ENCODE measurements at places on chromosomes 2 and 18.
A peak's percentile ranks its signal among the peaks of the same experiment; 100 is the strongest.

DNA sequence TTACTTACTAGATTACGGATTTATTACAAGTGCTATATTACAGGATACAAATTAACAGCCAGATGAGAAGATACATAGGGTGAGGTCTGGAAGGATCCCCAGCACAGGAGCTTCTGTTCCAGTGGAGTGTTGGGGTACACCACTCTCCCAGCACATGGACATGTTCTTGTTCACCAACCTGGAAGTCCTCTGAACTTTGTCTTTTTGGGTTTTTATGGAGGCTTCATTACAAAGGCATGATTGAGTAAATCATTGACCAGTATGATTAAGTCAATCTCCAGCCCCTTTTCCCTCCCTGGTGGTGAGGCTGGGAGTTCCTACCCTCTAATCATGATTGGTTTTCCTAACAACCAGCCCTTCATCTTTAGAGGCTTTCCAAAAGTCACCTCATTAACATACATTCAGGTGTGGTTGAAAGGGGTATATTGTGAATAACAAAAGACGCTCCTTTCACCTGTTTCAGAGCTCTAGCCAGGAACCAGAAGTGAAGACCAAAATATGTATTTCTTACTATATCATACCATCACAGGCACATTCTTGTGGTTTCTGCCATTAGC lies 38.3 kb downstream of the APLF start:
- no peak for DNase-seq
- no peaks in the 10 kb centered on the region for H3K27me3 ChIP-seq
- H3K4me3 ChIP-seq: no peak overlapping the region
- no peaks in the 10 kb centered on the region for H3K4me1 ChIP-seq

DNA sequence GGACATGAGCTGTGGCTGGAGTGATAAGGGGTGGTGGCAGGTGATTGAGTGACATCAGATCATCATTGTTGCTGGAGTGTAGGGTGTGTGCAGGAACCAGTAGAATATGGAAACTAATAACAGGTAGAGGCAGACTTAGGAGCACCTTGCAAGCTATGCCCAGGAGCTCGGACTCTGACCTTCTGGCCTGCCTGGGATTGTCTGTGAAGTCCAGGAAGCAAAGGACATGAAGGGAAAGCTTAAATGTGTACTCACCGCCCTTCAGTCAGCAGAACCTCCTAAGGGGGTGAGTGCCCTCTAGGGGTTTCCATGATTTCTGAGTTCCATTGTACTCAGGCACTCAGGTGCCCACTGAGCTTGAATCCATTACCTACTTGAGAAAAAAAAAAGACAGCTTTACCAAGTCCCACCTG lies 104.2 kb downstream of the CRIM1 start:
- no peak overlapping the region for H3K27ac ChIP-seq
- H3K36me3 ChIP-seq: peaks cover 28% of the 10 kb centered on the region
- H3K27me3 ChIP-seq: no peaks in the 10 kb centered on the region
- no peak overlapping the region for H3K4me3 ChIP-seq
- H3K4me1 ChIP-seq: peaks cover 9% of the 10 kb centered on the region

DNA sequence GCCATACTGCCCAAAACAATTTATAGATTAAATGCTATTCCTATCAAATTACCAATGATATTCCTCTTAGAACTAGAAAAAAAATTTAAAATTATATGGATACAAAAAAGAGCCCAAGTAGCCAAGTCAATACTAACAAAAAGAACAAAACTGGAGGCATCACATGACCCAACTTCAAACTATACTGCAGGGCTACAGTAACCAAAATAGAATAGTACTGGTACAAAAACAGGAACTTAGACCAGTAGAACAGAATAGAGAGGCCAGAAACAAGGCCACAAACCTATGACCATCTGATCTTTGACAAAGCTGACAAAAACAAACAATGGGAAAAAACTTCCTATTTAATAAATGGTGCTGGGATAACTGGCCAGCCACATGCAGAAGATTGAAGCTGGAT lies 86.1 kb upstream of the KYNU start:
- no peak overlapping the region for H3K27ac ChIP-seq
- no peaks in the 10 kb centered on the region for H3K27me3 ChIP-seq
- no peak for DNase-seq
- H3K4me1 ChIP-seq: no peaks in the 10 kb centered on the region
- no peak overlapping the region for H3K4me3 ChIP-seq

DNA sequence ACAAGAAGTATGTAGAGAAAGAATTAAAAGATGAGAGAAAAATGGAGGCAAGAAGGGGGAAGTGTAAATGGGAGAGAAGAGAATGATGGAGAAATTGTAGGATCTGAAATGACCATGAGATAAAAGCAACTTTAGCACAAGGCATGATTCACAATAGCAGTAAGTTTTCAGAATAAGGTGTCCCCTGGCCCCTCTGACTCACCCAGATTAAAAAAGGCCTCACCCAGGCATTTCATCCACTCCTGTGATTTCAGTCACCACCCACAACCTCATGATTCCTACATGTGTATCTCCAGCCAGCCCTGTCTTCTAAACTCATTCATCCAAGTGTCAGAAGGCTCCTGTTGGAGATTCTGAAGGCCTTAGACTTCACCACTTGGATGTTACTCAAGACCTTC lies 56.6 kb downstream of the SP100 start:
- no peaks in the 10 kb centered on the region for H3K27me3 ChIP-seq
- H3K27ac ChIP-seq: no peak overlapping the region
- H3K4me3 ChIP-seq: no peak overlapping the region
- peaks cover 12% of the 10 kb centered on the region for H3K36me3 ChIP-seq
- DNase-seq: no peak
- no peaks in the 10 kb centered on the region for H3K4me1 ChIP-seq

GRCh38 chr18:44569391-44570055 lies 111.2 kb upstream of the SETBP1 start:
- DNase-seq: no peak
- no peaks in the 10 kb centered on the region for H3K36me3 ChIP-seq
- H3K27me3 ChIP-seq: no peaks in the 10 kb centered on the region
- H3K4me3 ChIP-seq: no peak overlapping the region

GRCh38 chr18:36028859-36029258 lies 38.5 kb downstream of the RPRD1A start:
- peaks cover 34% of the 10 kb centered on the region for H3K36me3 ChIP-seq

DNA sequence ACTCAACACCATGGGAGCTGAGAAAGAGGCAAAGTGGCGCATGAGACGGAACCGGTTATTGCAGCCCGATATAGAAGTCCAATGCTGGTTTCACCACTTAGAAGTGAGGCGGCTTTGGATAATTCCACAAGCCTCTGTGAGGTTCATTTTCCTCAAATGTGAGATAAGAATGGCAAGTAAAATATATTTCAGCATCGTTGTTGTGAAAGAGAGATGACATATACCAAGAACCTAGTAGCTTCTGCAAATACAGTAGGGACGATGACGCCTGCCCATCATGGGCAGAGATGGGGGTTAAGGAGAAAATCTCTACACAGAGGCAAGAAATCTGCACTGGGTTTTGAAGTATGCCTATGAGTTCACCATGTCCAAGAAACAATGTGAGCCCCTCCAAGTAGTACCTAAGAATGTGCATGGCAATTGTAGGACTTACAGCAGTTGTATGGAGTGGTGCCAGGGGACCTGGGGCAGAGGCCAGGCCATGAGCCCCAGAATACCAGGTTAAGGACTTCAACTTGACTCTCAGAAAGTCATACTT lies 352.0 kb downstream of the RNF144A start:
- H3K36me3 ChIP-seq: no peaks in the 10 kb centered on the region
- no peaks in the 10 kb centered on the region for H3K27me3 ChIP-seq
- no peak overlapping the region for H3K27ac ChIP-seq
- no peaks in the 10 kb centered on the region for H3K4me1 ChIP-seq
- no peak overlapping the region for H3K4me3 ChIP-seq

DNA sequence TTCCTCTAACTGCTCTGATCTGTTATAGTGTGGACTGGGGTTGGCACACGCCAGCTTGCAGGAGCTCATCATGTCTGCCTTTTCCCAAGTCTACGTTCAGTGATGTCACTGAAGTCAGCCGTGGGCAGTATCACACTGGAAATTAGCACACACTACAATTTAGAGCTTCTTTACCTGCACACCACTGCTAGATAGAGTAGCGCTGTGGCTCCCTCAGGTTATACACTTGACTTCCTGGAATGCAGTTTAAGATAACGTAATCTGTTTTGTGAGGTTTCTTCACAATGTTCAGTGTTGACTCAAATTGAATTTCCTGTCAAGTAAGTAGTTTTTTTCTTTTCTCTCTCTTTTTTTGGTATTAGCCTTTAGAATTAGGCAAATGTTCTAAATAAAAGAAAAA lies 487.2 kb downstream of the DCDC2C start:
- no peak overlapping the region for H3K4me3 ChIP-seq
- DNase-seq: no peak
- H3K27ac ChIP-seq: no peak overlapping the region
- H3K27me3 ChIP-seq: no peaks in the 10 kb centered on the region

DNA sequence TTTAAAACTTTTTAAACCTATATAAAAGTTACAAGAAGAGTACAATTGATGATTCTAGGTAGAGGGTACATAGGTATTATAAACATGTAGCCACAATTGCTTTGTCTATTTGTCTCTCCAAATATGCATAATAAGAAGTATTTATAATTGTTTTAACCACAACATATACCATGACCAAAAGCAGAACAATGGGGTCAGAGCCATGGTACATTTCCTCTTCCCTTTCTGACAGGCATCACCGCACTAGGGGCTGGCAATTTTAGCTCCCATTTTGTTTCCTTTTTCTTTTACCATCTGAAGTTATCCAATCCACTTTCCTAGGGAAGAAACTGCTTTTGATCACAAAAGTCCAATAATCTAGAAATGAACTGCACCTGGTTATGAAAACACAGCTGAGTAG lies 49.3 kb downstream of the TMX3 start:
- H3K4me3 ChIP-seq: no peak overlapping the region
- no peaks in the 10 kb centered on the region for H3K36me3 ChIP-seq
- no peaks in the 10 kb centered on the region for H3K4me1 ChIP-seq
- DNase-seq: no peak

GRCh38 chr18:79856119-79857007 lies 58.6 kb downstream of the KCNG2 start:
- no peak overlapping the region for H3K4me3 ChIP-seq
- no peak overlapping the region for H3K27ac ChIP-seq
- peak; percentile 46 for DNase-seq
- H3K4me1 ChIP-seq: no peaks in the 10 kb centered on the region

DNA sequence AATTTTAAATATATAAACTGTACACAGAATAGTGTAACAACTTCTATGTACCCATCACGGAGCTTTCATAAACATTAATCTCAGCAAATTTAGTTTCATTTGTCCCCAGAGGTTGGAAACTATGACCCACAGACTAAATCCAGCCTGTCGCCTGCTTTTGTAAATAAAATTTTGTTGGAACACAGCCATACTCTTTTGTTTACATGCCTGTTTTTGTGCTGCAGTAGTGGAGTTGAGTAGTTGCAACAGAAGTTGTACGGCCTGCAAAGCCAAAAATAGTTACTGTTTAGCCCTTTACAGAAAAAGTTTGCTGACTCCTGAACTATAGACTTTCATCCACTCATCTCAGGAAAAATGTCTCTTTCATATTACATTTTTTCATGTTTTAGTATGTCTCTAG lies 39.8 kb downstream of the RBM45 start:
- no peak overlapping the region for H3K27ac ChIP-seq
- H3K27me3 ChIP-seq: no peaks in the 10 kb centered on the region
- H3K4me3 ChIP-seq: no peak overlapping the region
- H3K4me1 ChIP-seq: no peaks in the 10 kb centered on the region
- no peaks in the 10 kb centered on the region for H3K36me3 ChIP-seq
- DNase-seq: no peak

DNA sequence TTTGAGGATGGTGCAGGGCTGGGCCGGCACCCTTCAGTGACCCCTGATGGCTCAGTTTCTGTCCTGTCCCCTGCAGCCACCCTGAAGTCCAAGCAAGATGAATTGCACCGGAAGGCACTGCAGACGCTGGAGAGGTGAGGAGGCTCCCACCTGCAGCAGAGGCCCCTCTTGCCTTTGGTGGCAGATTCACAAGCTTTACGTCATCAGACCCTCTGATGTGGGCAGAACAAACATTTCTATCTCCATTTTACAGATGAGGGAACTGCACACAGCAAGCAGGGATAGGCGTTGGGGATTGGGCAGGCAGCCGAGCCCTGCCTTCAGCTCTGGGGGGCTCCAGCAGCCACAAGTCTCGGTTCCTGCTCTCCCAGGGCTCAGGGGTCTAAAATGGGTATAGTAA lies 107.7 kb upstream of the MCFD2 start:
- no peak for DNase-seq
- H3K27me3 ChIP-seq: no peaks in the 10 kb centered on the region
- no peak overlapping the region for H3K27ac ChIP-seq
- no peak overlapping the region for H3K4me3 ChIP-seq
- H3K36me3 ChIP-seq: peaks cover 13% of the 10 kb centered on the region

DNA sequence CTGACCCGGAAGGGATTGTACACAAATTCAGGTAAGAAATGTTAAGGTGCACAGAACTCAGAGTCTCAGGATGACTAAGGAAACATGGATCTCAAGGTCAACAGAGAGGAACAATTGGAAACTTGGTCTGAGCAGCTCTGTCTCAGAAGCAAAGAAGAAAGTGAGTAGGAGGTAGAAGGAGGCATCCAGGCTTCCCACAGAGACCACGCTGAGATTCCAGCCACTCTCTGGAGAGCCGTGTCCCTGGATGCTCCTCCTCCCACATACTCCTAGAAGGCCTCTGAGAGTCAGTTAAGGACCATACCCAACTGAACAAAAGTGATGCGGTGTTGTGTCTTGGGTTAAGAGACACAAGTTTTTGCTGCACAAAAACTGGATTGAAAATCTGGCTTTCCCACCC lies 8.6 kb upstream of the PLB1 start:
- no peaks in the 10 kb centered on the region for H3K36me3 ChIP-seq
- no peak overlapping the region for H3K27ac ChIP-seq
- H3K27me3 ChIP-seq: no peaks in the 10 kb centered on the region
- H3K4me3 ChIP-seq: no peak overlapping the region
- DNase-seq: no peak

DNA sequence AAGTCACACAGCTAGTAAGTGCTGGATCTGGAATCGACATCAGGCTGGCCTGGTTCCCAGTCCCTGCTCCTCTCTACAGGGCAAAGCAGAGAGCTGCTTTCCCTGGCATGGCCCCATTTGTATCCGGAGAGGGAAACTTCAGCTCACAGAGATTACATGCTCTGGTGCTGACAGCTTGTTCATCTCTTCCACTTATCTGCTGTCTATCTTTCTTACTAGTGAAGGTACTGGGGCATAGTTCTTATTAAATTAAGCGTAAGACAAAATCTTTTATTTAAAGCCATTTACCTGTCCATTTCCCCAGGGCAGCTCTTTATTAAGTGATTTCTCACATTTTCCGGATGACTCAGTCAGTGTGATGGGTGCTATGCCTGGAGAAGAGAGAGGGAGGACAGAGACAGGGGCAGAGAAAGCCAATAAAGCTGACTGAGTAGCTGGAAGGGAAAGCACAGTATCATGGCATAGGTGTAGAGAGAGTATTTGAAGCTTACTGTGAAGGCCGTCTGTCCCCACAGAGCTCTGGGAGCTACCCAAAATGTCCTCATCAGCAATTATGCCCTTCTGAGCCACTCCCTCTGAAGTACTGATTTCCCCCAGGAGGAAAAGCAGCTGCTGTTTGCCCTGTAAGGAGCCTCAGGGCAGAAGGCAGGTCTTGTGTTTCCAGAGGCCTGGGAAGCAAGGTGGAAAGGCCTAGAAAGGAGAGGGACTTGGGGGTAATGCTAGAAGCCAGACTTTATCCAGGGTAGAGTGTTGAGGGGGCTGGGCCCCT lies 44.1 kb upstream of the EPAS1 start:
- no peaks in the 10 kb centered on the region for H3K36me3 ChIP-seq
- H3K27ac ChIP-seq: peak overlapping the region; percentile 58
- no peak overlapping the region for H3K4me3 ChIP-seq
- peak; percentile 75 for DNase-seq

All from SK-N-SH (cell line).